CD4-positive, alpha-beta T cell treated with Interleukin-6 at 100 ng/mL for 8 hours (primary cell): ENCODE measurements at places on chromosomes 1 and 21.

GRCh38 chr1:45892068-45892785 lies 88.8 kb downstream of the MAST2 start:
- DNase-seq: no peak

GRCh38 chr1:15046487-15047165 lies 106.9 kb upstream of the TMEM51 start:
- peak; percentile 14 for DNase-seq

DNA sequence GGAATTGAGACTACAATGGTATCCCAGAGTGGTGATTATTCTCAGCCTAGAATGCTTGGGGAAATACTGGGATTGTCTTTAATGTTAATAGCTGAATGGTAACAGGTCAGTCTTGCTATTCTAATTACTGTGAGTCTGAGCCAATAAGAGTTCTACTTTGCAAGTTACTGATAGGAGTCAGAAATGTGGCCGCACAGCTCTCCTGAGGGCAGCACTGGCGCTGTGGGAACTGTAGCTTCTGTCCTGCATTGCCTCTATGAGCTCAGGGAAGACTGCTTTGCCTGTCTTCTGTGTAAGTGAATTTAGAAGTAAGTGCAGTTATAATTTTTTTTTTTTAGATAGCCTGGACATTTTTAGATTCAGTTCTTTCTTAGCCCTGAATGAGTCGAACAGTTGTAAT lies 10.0 kb upstream of the VAMP3 start:
- no peak for DNase-seq

GRCh38 chr1:53620061-53620855 lies 118.7 kb downstream of the GLIS1 start:
- DNase-seq: no peak

DNA sequence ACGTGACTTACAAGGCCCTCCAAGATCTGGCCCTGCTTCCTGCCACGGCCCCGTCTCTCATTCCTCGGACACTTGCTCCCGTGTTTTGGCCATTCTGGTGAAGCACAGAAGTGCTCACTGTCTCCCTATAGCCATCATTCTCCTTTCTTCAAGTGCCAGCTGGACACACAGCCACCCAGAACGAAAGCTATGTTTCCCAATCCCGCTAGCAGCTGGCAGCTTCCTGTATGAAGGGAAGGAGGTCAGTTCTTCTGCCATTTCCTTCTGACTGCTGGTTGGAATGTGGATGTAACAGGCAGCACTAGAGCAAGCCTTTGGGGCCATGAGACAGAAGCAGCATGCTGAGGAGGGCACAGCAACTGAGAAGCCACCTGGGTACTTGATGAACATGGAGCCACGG lies 82.8 kb downstream of the TGFBR3 start:
- DNase-seq: no peak

DNA sequence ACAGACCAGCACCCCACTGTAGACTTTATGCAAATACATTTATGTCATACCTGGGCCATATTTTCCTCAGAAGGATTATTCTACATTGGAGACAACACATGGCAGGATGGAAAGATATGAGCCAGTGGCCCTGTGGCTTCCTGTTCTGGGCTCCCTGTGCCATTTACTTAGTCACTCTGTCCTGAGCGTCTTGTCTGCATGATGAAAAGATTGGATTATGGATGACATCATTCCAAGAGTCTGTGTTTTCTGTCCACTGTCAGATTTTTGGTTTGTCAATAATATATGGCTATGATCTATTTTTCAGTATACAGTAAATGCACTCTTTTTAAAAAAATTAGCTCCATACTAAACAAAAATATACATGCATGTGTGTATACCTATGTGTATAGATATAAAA lies 30.8 kb downstream of the IGSF5 start:
- no peak for DNase-seq

- DNase-seq: no peak
Observed at GRCh38 chr1:224783006-224783651, 146.3 kb upstream of the DNAH14 start.

DNA sequence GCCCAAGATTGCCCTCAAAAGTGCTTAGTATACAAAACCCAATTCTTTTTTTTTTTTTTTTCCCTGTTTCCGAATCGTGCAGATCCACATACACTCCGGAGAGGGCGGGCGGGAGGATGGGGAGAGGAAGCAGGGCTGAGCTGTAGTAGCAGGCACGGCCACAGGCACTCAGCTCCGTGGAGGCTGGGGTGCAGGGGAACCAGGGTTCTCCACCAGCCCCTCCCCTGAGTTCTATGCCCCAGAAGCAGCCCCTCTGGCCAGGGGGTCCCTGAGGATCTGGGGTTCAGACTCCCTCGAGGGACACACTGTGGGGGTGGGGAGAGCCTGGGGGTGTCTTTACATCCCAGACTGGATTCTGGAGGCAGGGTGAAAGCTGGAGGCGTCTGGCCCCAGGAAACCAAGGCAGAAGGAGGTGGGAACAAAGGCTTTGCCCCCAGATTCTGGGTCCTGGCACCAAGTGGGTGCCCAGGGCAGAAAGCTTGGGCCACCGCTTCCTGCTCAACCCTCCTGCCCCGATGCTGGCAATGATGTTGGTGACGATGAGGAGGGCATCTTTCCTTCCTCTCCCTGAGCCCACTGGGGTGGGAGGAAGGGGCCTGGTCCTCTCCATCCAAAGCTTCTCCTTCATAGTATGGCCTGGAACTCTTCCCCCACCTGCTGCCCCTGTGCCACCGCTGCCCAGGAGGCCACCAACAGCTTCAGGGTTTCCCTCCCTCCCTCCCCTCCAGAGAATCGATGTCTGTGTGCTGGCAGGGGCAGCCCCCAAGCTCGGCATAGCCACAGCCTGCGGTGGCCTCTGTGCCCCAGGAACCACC lies 106.4 kb upstream of the TARDBP start:
- no peak for DNase-seq

DNA sequence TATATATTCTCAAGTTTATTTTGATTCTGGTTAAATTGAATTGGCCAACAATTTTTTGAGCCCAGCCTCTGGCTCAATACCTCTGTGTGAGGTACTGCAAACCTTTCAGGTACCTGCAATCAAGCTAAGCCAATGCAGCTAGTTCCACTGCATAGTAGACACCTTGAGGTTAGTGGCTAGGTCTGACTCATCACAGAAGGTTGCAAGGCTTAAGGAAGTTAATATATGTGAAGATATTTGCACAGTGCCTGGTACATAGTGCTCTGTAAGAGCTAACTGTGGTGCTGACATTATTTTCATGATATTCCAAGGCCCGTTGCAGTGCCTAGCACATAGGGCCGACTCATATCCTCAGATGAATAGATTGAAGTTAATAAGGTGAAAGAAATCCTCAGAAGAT lies 330.5 kb upstream of the KAZN start:
- DNase-seq: no peak

DNA sequence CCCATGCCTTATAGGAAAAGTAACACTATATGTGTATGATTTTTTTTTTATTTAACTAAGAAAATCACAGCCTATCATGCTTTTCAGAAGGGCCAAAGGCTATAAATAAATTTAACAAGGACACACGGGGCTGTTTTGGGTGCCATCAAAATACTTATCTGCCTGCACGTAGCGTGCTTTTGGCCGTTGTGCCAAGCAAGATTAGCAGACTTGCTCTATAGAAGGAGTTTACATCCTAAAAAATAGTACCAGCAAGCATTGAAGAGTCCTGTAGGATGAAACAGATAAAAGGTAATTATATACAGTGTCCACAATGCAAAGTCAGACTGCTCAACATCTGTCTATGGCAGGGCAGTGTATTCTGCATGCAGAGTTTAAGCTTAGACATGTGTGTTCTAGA lies 3.7 kb downstream of the OLIG1 start:
- DNase-seq: no peak

DNA sequence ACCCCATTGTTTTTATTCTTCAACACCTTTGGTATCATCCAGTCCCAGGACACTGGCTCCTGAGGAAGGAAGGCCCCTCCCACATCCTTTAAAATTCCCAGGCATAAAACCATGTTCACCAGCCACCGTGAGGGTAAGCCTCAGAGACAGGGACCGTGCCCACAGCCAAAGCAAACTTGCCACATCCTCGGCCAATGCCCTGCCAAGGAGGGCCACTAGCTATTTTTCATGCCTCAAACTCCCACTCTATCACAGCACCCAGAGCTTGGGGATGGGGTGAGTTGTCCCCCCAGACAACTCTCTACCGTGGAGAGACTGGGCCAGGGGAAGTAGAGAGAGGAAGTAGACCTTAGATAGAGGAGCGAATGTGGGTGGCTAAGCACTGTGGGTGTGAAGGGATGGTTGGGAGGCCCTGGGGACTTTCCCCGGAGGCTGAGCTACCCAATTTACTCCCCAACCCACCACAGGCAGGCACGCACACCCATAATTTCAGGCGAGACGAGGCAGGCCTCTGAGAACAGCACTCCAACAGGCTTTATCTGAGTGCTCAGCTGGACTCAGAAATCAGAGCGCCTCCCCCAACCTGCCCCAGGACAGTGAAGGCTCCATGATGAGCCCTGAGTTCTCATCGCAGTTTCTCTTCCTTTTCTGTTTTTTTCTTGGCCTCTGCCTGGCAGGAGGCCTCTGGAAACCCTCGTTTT lies 15.9 kb upstream of the BTG2 start:
- peak; percentile 93 for DNase-seq

GRCh38 chr1:208533746-208534598 lies 289.8 kb upstream of the PLXNA2 start:
- no peak for DNase-seq
